ENCODE measurements at places on chromosomes 2 and 18.

GRCh38 chr2:16321872-16322271 lies 343.8 kb downstream of the CYRIA start:
- DNase-seq: no peak

GRCh38 chr2:2889141-2889540 lies 488.5 kb downstream of the EIPR1 start:
- no peak for DNase-seq

DNA sequence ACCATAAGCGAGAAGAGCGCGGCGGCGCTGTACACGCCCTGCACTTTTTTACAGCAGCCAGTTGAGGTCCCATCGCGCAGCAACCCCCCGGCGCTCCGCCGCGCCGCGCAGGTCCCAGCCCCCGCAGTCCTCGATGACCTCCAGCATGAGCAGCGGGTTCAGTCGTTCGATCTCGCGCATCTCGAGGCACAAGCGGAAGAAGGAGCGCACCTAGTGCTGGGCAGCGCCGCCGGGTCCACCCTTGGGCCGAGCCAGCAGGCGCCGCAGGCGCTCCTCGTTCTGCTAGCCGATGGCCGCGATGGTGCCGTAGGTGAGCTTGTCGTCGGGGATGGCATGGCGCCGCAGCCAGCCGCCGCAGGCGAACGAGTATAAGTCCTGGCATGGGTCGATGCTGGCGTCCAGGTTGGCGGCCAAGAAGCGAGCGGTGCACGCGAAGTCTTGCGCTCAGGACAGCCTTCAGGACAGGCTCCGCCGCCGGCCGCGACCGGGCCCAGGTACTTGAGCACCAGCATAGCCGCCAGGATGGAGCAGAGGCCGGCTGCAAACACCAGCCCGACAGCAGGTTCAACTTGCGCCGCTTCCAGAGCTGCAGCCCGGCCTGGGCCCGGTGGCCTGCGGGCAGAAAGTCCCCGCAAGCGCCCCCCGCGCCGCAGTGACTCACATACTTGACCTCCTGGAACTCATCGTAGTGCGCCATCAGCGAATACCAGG lies 8.3 kb downstream of the ALPP start:
- no peak for DNase-seq

- no peak for DNase-seq
Observed at GRCh38 chr2:146143971-146144370, 1624.1 kb upstream of the ZEB2 start.

GRCh38 chr2:85939131-85939530 lies 50.3 kb upstream of the ST3GAL5 start:
- no peak for DNase-seq

GRCh38 chr18:47381975-47382570 lies 130.6 kb upstream of the SKOR2 start:
- DNase-seq: no peak

DNA sequence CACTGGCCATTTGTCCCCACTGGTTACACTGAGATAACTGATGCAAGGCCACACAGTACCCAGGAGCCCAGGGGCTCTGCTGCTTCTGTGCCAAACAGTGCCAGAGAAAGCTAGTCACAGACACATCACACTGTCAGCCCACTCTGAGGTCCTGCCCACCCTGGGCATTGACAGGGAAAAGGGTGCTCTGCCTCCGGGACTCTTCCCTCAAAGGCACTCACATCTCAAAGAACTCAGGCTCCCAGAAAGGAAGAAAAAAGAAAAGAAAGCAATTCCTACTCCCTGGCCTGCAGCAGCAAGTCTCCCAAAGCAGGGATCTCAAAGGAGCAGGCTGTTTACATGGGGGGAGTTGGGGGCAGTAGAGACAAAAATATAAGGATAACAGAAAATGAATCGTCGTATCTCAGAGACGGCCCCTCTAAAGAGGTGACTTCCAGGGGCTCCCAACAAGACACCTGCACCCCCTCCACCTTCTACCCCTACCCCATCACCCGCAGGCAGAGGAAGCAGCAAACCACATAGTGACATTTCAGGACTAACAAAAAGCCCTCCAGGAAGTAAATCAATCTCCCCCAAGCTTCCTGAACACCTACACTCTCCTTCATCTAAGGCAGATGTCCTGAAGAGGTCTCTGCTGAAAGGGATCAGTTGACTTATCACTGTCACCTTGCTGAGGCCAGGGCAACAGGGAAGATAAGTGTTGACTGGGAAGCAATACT lies 247.6 kb downstream of the TNS1 start:
- no peak for DNase-seq

- no peak for DNase-seq
Observed at GRCh38 chr2:127422559-127423477, 4.6 kb downstream of the PROC start.

GRCh38 chr2:238657132-238658053 lies 190.5 kb upstream of the TWIST2 start:
- no peak for DNase-seq

- DNase-seq: no peak
Observed at GRCh38 chr2:46663614-46664013, 184.2 kb downstream of the TMEM247 start.

DNA sequence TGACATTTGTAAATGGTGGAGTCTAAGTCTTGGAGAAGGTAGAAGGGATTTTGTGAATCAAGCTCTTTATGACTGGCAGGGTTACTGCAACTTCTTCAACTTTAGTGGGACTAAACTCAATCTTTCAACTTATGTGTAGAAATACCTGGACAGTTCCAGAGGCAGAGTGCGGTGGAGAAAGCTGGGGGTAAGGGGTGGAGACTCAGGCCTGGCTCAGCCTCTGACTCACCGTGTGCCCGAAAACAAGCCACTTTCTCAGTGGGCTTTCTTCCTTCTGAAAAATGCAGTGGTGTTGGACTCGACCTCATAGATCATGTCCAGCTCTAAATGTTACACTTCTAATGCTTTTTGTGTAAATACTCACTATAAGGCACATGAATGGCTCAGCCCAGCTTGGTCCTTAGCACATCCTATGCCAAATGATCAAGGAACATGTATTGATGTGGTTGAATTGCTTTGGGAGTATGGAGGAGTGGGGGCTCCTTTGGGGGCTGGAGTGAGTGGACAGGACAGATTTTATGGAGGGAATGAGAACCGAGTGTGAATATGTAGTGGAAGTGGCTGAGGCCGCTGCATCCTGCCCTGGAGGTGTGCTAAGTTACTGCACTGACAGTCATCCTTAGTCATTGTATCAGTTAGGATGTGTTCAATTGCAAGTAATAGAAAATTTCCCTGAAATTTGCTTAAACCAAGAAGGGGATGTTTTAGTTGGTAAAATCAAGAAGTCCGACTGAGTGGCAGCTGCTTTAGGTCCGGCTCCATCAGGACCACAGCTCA lies 32.2 kb upstream of the IGFBP5 start:
- DNase-seq: no peak

GRCh38 chr2:28979041-28979440 lies 2.1 kb upstream of the TOGARAM2 start:
- DNase-seq: no peak

- DNase-seq: no peak
Observed at GRCh38 chr2:86344404-86344803, 7.0 kb upstream of the REEP1 start.

DNA sequence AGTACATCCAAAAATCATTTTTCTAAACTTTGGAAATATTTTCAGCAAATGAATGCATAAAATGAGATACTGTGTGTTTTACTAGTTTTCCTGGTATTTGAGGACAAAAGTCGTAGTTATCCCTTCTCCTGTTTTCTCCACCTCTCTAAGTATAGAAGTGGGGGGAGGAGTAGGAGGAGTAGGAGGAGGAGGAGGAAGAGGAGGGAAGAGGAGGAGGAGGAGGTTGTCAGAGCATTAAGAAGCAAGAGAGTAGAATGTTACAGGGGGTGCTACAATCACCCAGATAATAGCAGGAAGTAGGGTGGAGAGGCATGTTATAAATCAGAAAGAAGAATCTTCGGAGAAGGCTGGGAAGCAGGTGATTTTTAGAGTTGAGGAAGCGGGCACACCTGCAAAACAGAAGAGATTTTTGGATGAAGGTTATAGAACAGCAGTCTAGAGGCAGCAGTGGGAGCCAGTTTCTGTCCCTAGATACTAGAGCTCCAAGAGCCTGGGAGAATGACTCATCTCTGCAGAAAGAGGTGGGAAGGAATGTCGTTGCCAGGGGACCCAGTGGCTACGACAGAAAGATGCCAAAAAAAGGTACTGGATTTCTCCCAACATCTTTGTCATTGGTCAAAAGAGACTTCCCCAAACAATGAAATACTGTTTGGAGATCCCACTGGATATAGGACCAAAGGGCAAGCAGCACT lies 44.2 kb upstream of the AQP4 start:
- no peak for DNase-seq

DNA sequence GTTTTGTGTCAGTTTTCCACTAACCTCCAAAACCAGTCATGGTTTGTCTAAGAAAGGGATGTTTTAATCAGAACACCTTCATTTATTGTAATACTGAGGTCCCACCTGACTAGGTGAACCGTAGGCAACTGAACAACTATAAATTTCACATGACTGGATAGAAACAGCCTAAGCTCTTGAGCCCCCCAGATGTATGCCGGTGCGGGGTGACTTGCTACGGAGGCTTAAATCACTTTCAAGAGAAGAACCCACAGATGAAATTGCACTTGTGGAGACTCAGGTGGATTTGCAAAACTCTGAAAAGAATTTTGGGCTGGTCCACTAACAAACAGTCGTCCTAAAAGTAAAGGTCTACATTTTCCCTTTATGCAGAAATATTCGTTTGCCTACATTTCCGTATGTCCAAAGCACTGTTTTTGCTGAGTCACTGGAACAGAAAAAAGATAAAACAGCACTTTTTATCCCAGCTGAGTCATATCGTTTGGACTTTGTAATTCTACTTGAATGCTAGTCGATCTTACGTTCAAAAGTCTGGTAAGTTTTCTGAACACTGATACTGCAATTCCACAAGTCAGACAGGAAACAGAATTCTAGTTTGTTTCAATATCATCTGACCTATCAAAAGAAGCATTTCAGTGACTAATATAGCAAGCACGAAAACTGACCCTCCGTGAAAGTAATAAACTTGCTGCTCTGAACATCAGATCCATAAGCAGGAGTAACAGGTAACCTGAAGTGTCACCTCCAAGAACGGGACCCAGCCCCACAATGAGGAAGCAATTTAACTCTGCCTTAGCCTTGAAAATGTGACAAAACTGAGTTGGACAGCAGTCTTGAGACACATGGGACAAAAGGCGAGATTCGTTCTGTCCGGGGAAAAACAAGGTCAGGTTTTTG lies 18.1 kb downstream of the ZNF516 start:
- no peak for DNase-seq

DNA sequence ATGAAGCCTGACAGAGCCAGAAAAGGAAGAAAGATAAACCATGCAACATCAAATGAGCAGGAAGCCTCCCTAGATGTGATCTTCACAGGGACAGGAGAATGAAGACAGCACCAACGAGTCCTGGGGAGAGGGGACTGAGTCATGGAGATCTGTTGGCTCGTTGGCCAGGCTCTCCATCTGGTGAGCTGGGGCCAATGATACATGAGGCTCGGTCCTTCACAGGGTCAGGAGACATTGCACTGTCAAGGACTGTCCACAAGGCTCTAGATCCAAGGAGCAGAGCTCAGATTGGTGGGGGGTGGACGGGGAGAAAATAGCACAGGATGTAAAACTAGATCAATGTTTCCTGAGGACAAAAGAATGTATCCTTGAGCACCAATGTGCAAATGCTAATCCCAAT lies 735 bp downstream of the CD207 start:
- no peak for DNase-seq

DNA sequence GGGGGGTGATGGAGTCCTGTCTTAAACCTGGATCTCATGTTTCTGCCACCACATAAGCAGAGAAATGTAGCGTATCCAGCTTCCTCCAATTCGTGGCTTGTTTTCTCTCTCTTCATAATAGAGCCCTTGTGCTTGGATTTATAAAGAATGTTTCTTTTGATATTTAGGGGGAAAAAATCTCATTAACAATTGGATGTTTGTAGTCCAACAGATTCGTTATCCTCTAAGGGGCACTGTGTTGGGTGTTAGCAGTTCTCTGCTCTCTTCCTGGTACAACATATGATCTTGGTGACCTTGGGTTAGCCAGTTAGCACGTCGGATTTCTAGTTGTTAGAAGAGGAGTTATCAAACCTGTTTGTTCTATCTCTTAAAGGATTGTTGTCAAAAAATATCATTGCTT lies 127.8 kb downstream of the FMNL2 start:
- no peak for DNase-seq

- DNase-seq: no peak
Observed at GRCh38 chr2:240917684-240918257, 11.6 kb downstream of the CROCC2 start.

DNA sequence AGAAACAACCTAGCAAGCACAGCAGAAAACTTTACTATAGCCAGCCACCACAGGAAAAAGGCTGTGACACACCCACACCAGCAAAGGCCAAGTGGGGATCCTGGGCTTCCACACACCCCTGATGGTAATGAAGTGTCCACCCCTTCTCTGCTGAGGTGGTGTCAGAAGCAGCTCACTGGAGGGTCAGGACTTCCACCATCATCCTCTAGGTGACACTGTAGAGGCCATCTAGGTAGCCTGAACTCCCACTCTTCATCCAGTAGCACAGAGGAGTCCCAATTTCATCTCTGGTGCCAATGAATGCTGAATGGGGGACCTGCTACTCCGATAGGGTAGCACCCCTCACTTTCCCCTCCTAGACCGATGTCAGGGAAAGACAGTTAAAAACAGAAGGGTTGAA lies 1544.4 kb downstream of the LRP1B start:
- DNase-seq: no peak

- DNase-seq: no peak
Observed at GRCh38 chr2:47309472-47309951, 93.4 kb upstream of the MSH2 start.

- no peak for DNase-seq
Observed at GRCh38 chr2:10300328-10300920, 2.3 kb upstream of the HPCAL1 start.

DNA sequence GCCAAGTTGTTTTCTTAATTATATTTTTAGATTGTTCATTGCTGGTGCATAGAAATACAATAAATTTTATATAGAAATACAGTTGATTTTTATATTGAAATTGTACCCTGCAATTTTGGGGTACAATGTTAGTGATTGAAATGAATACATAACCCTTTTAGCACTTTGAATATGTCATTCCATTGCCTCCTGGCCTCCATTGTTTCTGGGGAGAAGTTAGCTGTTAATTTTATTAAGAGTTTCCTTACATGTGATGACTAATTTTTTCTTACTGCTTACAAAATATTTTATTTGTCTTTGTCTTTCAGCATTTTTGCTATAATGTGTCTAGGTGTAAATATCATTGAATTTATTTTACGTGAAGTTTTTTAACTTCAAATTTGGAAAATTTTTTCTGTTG lies 176.5 kb upstream of the DCC start:
- no peak for DNase-seq

GRCh38 chr2:28175028-28175427 lies 217.6 kb upstream of the FOSL2 start:
- no peak for DNase-seq
